ENCODE measurements at places on chromosomes 6 and 20.

GRCh38 chr20:10412591-10413408 is 21.2 kb downstream of the MKKS start:
- no peak for DNase-seq

- DNase-seq: peak; percentile 50
Observed at GRCh38 chr6:35687658-35688604, 784 bp downstream of the FKBP5 start.

GRCh38 chr6:74607468-74607867 is 598.4 kb downstream of the COL12A1 start:
- DNase-seq: no peak

- no peak for DNase-seq
Observed at GRCh38 chr6:3965071-3965718, 113.7 kb downstream of the FAM217A start.

DNA sequence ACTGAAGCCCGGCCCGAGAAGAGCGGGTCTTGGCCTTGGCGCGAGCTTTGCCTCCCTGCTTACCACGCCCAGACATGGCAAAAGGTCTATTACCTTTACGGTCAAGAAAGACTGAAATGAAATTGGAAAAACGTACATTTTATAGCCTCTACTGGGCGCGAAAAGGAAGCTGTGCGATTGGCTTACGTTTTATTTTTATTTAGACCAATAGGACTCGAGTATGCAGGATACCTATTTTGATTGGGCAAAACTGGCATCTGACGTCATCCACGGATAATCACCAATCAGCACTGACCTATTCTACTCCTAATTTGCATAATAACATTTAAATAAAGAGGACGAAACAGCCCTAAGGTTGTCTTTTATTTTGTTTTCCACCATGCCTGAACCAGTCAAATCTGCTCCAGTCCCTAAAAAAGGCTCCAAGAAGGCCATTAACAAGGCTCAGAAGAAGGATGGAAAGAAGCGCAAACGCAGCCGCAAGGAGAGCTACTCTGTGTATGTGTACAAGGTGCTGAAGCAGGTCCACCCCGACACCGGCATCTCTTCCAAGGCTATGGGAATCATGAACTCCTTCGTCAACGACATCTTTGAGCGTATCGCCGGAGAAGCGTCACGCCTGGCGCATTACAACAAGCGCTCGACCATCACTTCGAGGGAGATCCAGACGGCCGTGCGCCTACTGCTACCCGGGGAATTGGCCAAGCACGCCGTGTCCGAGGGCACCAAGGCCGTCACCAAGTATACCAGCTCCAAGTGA is 97.4 kb downstream of the OR2B2 start:
- peak; percentile 70 for DNase-seq

- no peak for DNase-seq
Observed at GRCh38 chr20:61654726-61655125, 402.7 kb downstream of the CDH4 start.

DNA sequence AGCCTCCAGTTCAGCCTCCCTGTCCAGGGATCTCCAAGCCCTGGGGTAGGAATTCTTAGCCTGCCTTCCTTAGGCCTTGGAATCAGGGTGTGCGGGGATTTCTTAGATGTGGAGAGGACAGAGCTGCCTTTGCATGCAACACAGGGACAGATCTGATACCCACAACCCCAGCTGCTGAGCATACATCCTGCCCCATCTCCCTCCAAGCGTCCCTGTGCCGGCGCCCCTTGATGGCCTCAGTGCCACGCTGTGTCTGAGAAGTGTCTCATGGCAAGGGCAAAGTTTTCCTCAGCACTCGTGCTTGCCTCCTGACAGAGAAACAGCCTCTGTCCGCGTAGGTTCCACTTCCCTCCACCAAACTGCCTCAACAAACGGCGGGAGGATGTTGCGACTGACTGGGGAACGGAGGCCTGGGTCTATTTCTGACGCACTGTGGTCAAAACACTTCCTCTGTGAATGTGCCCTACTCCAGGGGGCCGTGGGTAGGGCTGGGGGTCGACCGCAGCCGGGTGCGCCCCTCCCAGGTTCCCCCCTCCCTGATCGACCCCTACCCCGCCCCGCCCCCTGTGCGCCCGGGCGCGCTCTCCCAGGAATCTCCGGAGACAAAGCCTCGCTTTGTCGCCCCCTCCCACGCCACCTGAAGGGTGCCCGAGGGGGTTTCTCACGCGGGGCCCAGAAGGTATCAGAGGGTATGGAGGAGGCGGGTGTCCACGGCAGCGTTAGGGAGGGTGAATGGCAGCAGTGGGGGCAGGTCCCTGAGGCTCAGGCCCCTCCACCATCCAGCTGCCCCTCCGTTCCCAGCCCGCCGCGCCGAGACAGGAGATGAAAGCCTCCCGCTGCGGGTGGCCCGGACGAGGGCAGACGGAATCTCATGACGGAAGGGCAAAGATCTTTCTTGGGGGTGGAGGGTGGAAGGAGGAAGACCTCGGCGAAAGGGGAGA is 806 bp downstream of the MICAL1 start:
- peak; percentile 74 for DNase-seq

DNA sequence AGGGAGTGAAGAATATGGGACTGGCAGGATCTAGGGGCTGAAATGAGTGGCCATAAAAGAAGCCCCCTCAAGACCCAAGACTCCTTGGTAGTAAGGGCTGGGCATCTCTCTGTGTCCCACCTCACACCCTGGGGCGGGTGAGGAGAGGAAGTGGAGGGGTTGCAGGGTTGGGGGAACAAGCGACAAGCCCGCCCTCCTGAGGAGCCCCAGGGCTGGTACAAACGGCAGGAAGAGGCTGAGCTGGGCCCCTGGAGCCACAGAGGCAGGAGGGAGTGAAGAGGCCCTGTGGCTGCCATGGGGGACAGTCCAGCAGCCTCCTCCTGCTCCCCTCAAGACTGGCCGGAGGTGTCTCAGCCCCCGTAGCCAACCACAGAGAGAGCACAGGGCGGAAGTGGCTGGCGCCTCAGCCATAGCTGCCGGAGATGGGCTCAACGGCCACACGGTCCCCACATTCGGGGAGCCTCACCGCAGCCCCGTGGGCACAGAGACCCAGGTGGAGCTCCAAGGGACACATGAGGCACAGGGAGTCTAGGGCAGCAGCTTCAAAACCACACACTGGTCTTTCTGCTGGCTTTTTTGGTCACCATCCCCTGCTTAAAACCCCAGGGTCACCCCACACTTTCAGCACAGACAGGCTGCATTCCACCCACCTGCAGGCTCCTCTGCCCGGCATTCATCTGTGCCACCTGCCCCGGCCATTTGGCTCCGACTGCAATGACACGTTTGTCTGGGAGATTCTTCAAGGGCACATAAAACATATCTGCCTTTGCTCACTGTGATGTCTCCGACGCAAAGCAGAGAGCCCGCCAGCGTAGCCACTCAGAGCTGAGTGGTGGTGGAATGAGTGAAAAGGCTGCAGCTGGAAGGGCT is 524 bp downstream of the C20orf203 start:
- DNase-seq: no peak

DNA sequence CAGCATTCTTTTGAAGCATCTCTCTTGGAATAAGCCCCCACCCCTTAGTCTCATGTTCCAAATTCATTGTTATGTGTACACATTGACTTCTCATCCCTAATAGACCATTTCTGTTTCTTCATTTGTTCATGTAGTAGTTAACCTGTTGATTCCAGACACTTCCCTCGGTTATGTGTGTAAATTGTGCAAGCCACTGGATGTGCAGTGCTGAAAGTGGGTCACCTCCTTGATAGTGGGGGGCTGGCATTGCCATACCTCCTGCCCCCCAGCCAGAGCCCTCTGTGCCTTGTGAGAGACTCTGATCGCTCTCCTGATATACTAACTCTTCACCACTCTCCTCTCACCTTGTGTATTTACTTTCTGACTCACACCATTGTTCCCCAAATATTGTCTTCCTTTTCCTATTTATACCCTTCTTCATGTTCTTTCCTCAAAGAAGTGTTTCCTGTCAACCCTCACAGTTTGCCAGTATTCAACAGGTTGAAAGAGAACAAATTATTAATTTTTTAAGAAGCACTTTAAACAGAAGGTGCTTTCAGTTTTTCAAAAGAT is 59.0 kb downstream of the HIVEP1 start:
- no peak for DNase-seq

DNA sequence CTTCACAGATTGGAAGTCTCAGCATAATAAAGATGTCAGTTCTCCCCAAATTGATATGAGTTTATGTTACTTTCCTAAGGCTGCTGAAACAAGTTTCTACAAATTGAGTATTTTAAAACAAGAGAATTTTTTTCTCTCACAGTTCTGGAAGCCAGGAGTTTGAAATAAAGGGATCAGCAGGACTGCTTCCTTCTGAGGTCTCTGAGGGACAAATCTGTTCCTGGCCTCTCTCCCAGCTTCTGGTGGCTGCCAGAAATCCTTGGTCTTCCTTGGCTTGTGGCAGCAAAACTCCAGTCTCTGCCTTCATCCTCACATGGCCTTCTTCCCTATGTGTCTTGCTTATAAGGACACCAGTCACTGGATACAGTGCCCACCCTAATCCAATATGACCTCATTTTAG is 136.1 kb downstream of the TFAP2A start:
- DNase-seq: no peak

GRCh38 chr6:1963596-1963995 is 281.8 kb downstream of the GMDS start:
- no peak for DNase-seq

DNA sequence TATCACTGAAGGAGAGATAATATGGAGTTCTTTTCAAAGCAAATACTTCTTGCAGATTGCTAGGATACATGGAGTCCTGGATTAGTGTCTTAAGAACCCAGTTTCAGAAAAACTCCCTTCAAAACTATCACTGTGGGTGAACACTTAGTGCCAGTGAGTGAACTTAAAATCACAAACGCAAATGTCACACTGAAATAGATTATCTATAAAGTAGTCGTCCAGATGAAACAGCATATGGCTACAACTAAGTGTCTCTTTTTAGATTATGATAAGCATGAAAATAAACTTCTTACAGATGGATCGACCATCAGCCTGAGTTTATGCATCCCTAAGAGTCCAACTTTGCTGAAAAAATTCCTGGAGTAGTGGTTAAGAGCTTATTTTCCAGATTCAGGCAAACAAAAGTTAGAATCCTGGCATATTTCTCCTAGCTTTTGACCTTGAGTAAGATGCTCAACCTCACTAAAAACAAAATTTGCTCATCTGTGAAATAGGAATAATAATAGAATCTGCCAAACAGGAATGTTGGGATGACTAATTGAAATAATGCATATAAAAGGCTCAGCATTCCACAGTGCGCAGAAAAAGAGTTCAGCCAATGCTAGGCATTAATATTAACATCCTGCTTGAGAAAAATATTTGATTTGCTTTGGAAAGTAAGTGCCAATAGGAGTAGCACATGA is 70.4 kb downstream of the DOK5 start:
- no peak for DNase-seq

DNA sequence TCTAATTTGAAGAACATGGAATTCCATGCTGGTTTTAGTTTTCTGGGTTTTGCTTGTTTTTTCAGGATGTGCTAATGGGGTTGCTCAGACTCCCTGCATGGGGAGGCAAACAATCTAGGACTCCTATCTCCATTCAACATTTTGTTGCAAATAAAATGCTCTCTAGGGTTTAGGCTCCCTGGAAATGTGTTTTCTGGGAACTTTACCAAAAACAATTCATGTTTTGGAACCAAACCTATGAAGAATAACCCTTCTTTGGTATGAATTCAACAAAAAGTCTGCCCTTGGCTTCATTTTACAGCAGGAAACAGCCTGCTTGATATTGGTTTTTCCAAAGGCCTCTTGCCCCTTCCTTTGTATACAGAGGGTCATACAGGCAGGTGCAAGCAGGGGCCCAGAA is 217.7 kb downstream of the FOXA2 start:
- DNase-seq: no peak

- DNase-seq: no peak
Observed at GRCh38 chr6:143535189-143535614, 23.7 kb upstream of the FUCA2 start.

DNA sequence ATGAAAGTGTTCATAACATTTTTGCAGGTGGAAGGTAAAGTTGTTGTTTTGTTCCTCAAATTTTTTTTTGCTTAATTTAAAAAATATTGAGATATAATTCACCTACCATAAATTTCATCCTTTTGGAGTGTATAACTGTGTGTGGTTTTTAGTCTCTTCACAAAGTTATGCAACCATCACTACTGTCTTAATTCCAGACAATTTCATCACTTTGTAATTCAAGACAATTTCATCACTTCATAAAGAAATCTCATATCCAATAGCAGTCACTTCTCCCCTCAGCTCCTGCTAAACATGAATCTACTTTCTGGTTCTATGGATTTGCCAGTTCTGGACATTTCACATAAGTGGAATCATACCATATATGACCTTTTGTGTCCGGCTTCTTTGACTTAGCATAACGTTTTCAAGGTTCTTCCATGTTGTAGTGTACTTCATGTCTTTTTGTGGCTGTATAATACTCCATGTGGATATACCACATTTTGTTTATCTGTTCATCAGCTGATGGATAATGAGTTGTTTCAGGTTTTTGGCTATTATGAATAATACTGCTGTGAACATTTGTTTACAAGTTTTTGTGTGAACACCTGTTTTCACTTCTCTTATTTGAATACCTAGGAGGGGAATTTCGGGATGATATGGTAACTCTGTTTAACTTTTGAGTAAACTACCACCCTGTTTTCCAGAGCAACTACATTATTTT is 18.8 kb downstream of the ZFAND3 start:
- DNase-seq: no peak

DNA sequence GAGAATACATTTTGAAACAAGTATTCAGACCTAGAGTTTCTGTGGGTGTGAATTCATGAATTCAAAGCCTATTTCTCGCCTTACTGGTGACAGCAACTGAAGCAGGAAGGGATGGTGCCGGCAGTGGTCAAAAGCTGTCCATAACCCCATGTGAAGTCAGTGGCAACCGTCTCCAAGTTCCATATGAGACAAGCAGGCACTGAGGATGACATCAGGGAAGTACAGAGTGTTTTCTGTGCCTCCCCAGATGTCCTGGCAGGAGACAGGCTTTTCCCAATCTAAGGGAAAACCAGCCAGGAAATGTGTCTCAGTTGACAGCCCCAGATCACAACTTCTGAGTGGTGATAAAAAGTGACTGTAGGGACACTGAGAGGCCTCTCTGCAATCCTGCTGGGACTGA is 66.6 kb downstream of the HIVEP2 start:
- no peak for DNase-seq
